ENCODE measurements at places on chromosomes 4 and X.

DNA sequence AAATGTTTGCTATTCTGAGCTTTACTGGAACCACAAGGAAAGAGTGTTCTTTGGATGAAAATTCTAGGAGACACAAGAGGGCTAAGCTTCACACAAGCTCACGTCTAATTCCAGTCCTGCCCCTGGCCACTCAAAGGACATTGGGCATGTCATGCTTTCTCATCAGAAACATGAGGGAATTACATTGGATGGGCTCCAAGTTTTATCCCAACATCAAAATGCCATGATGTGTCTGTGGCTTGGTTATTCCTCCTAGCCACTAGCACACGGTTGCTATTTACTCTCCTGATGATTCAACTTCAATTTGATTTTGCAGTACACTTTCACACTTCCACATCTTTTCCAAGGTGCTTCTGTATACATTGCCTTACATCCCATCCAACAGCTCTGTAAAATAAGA is 149.6 kb upstream of the FAM9B start:
- no peak for DNase-seq

DNA sequence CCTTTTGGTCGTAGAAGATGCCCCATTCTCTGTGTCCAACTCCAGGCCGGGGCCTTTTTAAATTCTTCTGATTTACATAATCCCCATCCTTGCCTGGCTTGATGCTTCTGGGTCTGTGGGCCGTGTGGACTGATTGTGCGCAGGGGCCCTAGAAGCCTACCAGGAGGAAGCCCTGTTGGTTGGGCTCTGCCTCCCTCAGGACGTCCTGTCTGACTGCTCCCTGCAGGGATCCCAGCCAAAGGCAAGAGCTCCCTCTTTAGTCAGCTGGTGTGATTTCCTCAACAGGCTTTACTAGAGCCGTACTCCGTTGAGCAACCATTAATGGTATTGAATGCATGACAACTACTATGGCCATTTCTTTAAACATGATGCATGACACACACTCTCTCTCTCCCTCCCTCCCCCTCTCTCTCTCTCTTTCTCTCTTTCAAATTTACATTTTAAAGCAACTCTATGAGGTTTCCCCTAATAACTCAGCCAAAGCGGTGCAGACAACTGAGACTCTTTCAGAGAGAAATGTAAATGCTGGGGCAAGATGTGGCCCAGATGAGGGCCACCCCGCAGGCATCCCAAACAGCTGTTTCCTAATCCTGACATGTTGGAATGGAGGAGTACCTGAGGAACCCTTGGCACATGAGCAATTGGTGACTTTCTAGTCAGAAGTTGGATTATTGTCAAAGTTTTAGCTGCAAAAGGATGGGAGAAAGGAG is 117.3 kb downstream of the DRD5 start:
- no peak for DNase-seq

DNA sequence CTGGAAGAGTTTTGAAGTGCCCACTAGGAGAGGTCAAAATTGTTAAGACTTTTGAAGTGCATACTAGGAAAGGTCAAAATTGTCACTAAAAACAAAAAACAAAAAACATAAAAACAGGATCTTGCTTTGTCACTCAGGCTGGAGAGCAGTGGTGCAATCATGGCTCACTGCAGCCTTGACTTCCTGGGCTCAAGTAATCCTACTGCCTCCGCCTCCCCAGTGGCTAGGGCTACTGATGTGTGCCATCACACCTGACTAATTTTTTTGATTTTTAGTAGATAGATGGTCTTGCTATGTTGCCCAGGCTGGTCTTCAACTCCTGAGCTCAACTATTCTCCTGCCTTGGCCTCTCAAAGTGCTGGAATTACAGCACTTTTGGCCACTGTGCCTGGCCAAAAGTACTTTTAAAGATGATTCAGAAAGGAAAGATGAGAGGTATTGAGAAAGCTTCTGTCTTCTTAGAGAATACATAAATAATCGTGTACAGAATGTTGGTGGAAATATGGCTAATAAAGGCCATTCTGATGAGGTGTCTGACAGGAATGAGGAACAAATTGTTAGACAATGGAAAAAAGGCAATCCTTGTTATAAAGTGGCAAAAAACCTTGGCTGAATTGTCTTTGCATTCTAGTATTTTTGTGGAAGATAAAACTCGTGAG is 43.3 kb upstream of the STX18 start:
- no peak for DNase-seq

DNA sequence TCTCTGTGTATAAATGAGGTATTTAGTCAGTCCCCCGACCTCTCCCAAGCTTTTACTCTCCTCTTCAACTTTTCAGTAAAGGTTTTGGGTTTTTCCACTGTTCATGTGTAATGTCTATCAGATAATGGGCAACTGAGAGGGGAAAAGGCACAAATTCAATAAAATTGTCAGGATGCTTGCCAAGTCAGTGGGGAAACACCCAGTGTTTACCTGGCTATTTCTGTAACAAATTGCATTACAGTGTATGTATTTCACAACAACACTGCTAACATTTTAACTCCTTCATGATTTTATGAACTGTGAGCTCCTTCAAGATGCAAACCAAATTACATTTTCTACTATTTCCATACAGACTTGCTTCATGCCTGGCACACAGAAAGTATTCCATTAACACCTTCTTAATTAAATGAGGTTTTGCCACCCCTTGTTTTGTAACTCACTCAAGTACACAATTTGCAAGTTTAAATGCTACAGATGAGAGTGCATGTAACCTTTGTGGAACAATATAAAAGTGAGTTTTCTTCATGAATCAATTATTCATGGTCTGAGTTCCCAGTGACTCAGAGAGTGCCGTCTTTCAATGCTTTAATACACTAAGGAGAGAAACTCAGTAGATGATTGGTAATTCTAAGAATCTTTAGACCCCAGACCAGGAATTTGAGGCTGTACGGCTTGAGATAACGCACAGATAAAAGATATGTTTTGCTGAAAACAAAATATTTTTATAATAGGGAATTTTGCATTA is 149.8 kb upstream of the TLL1 start:
- DNase-seq = no peak

DNA sequence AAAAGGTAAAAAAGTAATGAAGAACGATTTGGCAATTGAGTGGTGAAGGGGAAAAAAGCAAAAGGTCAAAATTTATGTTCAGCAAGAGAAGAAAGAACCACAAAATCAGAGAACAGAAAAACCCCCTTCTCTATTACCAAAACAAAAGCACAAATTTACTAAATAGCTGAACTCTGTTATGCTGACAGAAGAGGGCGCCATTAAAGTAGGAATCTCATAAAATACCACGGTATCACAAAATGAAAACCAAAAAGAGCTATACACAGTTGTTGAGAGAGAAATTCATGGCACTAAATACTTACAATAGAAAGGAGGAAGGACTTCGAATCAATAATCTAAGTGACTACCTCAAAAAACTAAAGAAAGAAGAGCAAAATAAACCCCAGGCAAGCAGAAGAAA is 69.6 kb upstream of the CXorf66 start:
- DNase-seq = no peak

GRCh38 chrX:115134382-115134781 is 54.8 kb upstream of the RBMXL3 start:
- DNase-seq = no peak

- no peak for DNase-seq
These were observed 39.5 kb downstream of the ENOPH1 start for GRCh38 chr4:82469791-82470345.

- DNase-seq = no peak
These were observed 49.5 kb downstream of the CLCN4 start for GRCh38 chrX:10206317-10206716.

DNA sequence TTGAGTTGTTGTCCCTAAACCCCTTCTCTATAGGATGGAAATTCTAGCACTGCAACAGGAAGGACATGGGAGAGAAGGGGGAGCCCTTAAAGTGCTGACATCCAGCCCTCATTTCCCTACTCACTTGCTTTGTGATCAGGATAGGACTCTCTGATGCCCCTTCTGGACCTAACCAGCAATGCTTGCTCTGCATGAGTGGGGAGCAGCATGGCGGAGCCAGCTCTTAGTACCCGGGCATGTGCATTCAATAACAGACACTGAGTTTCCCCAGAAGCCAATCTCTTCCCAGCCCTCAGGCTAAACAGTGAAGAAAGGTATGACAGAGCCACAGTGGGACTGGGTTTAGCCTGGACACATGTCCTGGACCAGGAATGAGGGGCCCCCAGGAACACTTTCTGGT is 14.0 kb downstream of the SOD3 start:
- no peak for DNase-seq

DNA sequence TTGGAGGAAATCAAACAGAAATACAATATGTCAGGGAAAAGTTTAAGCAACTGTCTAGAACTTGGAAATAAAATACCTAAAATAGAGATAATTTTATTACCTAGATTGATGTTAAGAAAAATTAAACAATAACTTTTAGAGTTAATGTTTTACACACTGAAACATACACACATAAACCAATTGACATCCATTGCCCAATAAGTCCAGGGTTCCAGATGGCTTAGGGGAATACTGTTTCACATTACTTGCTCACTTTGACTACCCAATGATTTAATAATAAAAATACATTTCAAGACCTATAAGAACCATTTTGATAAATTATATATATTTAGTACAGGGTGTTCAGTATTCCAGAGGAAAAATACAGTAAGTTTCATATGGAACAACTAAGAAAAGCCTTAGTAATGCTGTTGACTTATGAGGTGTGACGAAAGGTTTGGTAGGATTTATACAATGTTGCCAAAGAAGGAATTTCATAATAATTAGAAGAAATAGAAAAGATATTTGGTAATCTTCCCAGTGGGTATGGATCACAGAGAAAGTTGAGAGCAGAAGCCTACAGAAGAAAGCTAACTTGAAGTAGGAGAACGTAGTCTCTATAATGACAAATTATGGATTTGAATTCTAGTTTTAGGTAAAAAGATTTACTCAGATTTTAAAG is 23.0 kb upstream of the UGT2B4 start:
- DNase-seq = no peak

DNA sequence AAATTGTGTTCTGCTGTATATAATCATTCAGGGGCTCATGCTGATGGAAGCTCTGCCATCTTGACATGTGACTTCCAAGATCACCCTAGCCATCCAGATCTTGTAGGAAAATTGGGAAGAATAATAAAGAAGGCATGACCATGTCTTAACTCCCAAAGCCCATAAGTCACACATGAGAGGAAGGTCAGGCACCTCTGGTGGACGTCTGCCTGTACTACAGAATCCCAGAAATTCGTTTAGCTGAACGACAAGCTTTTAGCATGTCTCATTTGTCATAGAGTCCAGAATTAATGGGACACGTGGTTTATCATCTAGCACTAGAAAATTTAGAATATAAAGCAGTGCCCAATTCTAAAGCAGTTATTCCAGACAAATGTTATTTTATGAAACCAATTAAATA is 212.7 kb downstream of the CENPC start:
- DNase-seq = no peak

DNA sequence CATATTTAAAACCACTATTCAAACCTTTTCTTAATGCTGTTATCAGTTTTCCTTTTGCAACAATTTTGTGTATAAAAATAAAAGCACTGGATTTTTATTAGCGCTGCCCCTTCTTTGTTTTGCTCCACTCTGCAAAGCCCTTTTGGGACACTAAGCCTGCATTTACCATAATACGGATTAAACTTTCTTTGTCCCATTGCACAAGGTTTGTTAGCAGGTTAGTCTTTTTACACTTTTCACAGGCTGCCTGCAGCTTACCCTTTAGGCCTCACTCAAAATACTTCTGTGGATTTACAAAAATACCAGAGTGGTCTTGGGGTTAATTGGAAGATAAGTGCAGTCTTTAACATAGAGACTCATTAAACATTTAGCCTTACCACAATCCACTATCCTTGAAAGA is 35.7 kb upstream of the MAB21L2 start:
- DNase-seq = no peak

- no peak for DNase-seq
These were observed 3.4 kb downstream of the AKAP14 start for GRCh38 chrX:119899125-119899524.

GRCh38 chrX:16743604-16744325 is 24.4 kb downstream of the SYAP1 start:
- DNase-seq = no peak

DNA sequence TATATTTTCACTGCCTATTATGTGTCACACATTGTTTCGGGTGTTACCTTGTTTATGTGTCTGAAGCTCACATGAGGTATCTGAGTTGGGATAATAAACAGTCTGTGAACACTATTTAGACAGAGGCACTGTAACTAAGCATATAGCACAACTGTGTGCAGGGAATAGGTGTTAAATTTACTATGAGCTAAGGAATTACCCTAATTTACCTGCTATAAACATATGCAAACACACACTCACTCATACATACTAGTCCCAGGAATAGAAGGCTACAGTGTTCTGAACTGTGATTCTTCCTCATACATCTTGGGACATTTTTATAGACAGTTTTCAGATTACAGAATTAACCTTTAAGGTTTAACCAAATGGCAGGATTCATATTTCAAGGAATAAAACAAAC is 127.6 kb upstream of the SPANXN4 start:
- DNase-seq = no peak

DNA sequence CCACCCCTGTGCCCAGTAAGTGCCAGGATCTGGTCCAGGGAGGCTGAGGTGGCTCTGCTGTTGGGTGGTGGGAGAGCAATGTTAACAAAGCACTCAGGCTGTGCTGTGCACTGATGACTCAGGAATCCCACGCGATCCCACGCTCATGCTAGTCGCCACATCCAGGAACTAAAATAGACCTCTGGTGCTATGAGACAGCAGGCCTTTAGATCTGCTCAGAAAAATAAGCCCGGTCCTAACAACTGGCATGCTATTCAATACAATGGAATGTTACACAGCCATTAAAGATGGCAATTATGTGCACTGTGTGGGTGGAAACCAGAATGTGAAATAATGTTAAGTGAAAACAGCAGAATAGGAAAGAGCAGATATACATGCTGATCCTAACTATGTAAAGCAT is 26.0 kb downstream of the ARL13A start:
- DNase-seq = no peak

DNA sequence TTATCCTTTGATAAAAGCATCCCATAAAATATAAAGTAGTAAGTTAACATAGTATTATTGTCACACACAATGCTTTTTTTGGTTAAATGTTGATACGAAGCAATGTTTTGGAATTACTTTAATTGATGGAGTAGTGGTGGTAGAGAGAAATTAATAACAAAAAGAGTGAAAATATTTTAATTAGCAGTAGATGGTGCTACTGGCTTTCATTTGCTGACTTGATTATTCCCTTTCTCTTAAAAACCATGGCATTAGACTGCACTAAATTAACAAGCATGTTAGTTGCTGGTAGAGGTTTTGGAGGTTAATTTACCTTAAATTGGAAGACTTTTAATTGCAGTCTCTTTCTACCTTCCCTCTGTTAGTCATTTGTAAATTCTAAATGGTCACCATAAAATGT is 8.9 kb upstream of the DCK start:
- DNase-seq = no peak

- DNase-seq = no peak
These were observed 395.6 kb upstream of the DIPK2B start for GRCh38 chrX:45596188-45596808.

GRCh38 chr4:138961129-138961528 is 54.5 kb upstream of the NOCT start:
- no peak for DNase-seq

- DNase-seq = no peak
These were observed 64.9 kb downstream of the ANKRD17 start for GRCh38 chr4:73193659-73194058.

All from stimulated activated naive CD4-positive, alpha-beta T cell (primary cell).